H4 (cell line): ENCODE measurements at places on chromosomes 6 and 20.
A peak's percentile ranks its signal among the peaks of the same experiment; 100 is the strongest.

DNA sequence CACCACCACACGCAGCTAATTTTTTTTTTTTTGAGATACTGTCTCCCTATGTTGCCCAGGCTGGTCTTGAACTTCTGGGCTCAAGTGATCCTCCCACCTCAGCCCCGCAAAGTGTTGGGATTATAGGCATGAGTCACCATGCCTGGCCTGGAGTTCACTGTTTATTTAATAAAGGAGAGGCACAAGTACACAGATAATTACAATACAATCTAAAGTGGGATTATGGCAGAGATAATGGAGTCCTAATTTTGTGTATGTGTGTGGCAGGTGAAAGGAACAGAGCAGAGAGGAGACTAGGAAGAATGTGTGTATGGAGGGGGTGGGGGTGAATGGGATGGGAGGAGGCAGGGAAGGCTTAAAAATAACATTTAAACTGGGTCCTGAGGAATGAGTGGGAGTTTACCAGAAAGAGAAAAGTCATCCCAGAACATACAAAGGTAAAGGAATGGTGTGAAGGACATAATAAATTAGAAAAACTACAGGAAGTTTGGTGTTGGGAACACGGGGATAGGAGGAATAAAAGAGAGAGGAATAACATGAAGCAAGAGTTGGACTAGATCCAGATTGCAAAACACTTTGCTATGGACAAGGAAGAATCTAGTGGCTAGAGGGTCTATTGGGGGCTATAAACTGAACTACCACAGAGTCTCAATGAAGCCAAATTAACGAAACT lies 4.4 kb downstream of the NCOA5 start:
- peak; percentile 56 for DNase-seq

- no peak for DNase-seq
Measured at GRCh38 chr20:23566199-23566932, 1.9 kb downstream of the CST9L start.

DNA sequence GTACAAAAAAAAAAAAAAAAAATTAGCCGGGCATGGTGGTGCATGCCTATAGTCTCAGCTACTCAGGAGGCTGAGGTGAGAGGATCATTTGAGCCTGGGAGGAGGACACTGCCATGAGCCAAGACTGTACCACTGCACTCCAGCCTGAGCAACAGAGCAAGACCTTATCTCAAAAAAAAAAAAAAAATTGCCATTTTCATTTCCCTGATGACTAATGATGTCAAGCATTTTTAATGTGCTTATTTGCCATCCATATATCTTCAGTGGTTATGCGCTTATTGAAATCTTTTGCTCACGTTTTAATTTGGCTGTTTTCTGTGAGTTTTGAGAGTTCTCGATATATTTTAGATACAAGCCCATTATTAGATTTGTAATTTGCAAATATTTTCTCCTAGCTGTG lies 46.7 kb downstream of the PFDN4 start:
- DNase-seq = no peak

DNA sequence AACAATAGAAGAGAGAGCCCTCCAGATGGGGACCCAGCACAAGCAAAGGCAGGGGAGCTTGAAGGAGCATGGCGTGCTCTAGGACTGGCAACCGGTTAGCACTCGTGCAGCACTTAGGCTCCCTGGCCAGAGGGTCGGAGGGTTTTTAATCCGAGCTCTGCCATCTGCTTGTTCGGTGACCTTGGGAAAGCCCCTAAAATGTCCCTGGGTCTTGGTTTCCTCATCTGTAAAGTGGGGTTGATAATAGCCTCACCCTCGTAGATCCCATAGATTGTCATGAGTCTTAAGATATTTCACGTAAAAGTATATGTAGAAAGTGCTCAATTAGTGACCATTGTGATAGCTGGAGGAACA lies 16.6 kb upstream of the HCK start:
- no peak for DNase-seq

DNA sequence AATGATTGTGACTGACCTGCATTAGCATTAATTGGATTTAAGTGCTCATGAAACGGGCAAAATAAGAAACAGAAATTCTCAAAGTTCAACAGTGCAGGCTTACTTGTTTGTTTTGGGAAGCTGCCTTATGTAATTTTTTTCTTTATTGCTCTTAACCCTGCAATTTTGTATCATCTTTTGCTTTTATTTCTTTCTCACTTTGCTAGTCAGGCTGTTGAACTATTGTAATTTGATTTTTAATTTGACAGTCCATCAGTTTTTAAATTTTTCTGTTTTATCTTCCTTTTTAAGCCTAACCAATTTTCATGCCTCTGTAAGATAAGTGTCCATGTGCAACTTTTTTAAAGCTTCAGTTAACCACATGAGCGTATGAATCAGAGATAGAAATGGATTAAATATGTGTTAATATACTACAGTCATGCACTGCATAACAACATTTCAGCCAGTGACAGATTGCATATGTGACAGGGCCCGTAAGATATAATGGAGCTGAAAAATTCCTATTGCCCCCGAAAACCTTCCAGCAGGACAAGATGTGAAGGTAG lies 44.6 kb downstream of the PEX7 start:
- no peak for DNase-seq

DNA sequence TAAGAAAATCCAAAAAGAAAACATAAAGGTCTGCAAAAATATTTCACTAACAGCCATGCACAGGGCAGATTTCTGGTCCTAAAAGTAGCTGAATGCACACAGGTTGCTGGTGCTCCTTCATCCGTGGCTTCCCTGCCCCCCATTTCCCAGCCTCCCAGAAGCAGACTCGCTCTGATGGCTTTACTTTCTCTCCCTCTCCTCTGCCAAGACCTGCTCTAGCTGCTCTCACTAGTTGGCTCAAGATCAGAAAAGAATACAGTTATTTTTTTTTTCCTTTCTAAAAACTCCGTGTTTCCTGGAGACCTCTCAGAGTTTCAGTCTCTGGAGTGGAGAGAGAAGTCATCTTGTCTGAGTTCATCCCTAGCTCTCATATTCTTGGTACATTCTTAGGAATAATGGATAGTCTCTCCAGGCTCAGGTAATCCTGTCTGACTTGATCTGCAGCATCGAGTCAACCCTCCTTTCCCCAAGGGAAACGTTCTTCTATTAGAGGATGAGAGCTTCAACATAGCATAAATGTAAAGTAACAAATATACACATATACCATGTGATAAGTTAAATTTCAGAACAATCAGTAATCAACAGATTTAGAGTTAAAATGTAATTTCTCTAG lies 214.2 kb downstream of the TBC1D7 start:
- DNase-seq = no peak

DNA sequence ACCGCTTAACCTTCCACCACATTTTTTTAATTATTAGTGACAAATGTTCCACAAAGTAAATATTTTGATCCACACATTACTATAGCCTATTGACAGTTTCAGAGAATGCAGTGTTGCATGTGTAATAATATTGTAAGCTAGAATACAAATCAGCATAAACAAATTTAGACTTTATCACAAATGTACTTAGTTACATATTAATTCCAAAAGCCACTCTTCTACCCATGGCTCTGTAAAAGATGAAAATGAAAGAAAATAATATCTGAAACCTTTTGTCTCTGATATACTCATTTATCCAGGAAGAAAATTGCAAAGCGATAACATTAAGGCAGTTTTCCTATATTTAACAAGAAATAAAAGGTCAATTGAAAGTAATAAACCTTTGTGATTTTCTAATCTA lies 954.0 kb upstream of the MAN1A1 start:
- no peak for DNase-seq

DNA sequence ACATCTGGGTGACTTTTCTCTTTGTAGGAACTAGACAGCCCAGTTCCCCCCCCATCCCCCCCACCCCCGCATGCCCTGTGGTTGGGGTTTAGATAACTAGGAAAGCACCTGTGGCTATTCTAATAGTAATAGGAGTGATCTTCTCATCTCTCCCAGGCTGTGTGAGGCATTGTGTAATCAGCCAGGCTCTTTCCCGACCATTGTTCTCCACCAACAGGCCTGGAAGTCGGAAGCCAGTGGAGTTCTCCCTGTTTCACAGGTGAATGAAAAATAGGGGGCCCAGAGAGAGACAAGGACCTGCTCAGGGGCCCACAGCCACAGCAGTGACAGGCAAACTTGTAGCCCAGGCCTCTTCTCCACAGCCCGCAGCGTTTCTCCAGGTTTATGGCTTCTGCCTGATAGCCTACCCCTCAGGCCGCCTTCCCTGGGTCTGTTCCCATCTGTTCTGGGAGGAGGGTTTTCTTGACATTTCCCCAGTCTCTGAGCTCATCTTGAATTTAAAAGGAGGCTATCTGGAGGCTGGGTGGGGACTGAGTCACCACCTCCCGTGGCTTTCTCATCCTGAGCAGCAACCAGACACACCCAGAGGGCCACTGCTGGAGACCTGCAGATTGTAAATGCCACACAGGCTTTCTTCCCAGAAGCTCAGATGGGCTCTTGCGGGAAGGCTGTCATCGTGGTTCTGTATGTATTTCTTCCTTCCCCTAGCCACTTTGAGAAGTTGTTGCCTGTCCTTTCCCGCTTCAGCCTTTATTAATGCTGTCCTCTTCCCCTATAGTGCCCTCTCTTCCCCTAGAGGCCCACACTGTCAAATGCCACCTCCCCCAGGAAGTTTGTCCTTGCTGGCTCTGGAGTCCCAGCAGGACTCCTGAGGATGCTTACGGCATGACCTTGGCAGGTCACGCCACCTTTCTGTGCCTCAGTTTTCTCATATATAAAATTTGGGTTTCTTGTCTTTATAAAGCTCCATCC lies 75.9 kb upstream of the MYL9 start:
- DNase-seq = peak; percentile 74

DNA sequence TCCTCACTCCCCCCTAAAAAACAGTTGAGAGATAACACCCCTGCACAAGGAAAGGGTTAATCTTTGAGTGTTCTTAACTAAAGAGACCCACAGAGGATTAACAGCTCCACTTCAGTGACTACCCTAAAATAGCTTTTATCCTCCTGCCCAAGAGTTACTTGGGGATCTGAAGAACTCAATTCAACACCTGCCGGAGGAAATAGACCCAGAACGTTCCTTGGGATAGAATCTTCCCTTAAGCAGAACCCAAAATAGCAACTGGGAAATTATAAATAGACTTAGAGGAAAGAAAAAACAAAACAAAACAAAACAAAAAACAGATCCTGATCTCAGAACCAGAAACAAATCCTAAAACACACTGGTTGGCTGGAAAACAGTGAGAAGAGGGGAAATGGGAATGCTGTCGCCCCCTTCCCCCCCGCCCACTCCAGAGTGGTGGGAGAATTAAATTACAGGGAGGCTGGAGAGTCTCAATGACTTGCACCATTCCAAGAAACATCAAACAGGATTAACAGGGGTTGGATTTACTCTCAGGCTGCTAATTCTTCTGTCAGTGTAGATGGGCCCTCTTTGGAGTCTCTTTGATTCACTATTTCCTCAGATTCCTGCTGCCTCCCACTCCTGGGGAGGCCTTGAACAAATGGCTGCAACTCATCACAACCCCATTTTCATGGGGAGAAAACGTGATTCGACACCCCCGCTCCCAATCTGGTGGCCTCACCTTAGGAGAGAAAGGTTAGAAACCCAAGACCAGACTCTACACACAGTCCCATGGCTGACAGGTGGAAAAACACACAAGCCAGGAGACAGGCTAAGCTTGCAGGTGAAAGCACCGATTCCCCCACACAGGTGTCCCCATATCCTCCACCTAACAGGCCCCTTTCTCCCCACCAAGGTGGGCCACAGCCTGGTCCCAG lies 1.4 kb downstream of the PLAGL2 start:
- no peak for DNase-seq

GRCh38 chr6:162026843-162027242 lies 700.7 kb downstream of the PRKN start:
- no peak for DNase-seq

DNA sequence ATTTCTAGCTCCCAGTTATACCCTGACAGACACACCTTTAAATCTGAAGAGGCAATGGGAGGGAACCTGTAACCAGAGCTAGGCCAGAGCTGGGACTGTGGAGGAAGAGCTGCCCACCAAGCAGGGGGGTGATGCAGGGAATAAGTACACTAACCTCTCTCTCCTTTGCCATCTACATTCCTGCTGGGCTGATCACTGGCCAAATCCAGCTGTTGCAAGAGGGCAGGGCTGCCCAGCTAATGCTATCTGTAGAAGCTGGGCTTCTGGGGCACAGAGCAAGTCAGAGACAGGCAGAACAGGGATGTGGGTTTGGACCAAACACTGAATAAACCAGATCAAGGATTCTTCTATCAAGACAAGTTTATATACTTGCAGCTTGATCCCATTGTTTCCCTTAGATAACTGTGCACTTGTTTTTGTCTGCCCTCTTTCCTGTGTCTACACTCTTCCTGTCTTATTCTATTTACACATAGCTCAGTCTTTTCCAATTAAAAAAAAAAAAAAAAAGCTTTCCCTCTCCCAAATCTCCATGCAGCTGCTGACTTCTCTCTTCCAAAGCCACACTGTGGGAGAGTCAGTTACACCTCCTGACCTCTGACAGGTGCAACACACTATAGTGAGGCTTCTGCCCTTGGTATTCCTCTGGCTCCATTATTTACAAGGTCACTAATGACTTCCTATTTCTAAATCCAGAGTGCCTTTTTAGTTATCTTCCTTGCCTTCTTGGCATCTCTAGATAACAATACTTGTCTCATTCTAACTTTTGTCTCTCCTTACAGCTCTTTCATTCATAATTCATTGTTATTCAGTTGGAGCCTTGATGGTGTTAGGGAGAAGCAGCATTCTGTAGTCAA lies 43.7 kb downstream of the TRIM38 start:
- no peak for DNase-seq

DNA sequence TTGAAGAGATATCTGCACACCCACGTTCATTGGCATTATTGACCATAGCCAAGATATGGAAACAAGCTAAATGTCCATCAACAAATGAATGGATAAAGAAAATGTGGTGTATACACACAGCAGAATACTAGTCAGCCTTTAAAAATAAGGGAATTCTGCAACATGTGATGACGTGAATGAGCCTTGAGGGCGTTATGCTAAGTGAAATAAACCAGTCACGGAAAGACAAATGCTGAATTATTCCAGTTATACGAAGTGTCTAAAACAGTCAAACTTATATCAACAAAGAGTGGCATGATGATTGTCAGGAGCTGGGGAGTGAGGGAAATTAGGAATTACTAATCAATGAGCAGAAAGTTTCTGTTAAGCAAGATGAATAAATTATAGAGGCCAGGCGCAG lies 8.4 kb upstream of the DEFB121 start:
- no peak for DNase-seq

DNA sequence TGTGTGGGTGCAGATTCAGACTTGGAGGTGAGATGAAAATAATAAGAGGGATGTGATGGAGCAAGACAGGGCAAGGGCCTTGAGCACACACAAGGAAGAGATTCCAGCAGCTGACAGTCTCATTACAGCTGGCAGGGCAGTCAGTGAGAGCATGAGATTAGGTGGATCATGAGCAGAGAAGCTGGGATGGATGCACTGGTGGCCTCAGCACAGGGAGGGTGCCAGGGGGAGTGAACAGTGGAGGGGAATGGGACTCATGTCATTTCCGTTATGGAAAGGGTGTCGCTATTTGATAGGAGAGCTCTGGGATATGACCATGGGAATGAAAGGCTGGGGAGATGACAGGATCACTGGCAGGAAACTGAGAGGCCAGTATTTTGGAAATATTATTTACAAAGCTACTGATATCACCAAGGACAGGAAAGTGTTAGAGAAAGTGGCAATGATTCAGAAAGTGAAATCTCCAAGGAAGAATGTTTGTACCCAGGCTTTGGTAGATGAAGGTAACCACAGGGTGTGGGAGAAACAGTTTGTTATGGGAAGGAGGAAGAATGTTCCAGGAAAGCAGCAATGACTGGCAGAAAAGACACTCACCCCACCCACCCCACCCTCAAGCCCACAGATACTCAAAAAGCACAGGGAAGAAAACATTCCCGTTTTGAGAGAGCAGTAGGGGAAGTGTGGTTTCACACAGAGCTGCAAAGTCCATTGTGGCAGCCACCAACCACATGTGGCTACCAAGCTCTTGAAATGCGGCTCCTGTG lies 214.7 kb upstream of the PROKR2 start:
- peak; percentile 40 for DNase-seq
